ENCODE measurements at places on chromosomes 6 and 20.

DNA sequence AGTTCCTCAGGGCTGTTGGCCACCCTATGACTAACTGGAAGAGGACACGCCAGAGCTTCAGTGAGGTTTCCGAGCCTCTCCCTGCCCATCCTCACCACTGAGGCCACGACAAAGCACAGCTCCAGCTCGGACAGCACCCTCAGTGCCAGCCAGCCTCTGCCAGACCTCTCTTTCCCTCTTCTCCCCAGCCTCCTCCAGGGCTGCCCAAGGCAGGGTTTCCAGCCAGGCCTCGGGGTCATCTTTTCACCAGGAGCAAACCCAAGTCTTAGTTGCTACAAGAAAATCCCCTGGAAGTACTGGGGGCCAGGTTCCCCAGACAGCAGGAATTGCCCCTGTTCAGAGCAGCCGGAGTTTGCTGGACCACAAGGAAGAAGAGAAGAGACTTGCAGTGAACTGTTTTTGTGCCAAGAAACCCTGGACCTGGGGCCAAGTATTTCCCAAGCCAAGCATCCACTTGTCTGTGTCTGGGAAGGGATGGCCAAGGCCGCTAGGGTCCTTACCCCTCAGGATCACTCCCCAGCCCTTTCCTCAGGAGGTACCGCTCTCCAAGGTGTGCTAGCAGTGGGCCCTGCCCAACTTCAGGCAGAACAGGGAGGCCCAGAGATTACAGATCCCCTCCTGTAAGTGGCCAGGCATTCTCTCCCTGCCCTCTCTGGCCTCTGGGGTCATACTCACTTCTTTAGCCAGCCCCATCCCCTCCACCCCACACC, 41.6 kb downstream of the PLAGL2 start:
- DNase-seq, result no peak

- DNase-seq, result no peak
Observed at GRCh38 chr20:14775778-14776177, 438.4 kb upstream of the FLRT3 start.

DNA sequence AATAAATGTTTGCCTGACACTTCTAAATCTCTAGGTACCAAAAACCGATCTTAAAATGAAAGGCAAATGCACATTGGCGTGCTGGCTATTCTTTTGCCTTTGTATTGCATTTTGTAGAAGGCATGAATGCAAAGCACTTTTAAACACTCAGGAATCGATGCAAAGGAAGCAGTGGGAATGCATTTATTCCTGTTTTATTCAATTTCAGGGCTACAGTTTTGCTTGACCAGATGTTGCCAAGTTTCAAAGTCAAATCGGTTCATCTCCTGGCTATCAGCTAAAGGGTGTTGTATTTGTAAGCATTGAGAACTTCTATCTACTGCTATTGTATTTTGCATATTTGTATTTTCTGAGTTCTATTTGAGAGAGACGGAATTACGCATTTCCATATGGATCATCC, 659.8 kb upstream of the SLC35B3 start:
- DNase-seq, result no peak

- DNase-seq, result no peak
Observed at GRCh38 chr6:49980898-49981297, 11.5 kb upstream of the DEFB113 start.

DNA sequence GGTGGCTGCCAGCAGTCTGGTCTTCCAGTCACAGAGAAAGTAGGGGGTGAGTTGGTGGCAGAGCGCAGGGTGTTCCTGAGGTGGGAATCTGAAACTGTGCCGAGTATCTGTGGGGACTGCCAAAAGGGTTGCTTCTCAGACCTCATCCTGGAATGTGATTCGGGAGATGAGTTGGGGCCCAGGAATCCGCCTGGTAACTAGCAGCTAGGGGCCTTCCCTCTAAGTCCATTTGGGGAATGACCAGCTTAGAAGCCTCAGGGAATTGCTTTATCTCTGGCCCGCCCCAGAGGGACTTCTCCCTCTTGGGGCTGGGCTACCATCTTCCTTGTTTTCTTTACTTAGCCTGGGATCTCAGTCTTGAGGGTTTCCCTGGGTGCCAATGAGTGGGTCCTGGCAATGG, 49.6 kb downstream of the MOCS1 start:
- DNase-seq, result no peak

GRCh38 chr20:4491643-4492042, 230.1 kb upstream of the PRND start:
- no peak for DNase-seq

GRCh38 chr20:6384380-6384779, 261.6 kb upstream of the FERMT1 start:
- no peak for DNase-seq

DNA sequence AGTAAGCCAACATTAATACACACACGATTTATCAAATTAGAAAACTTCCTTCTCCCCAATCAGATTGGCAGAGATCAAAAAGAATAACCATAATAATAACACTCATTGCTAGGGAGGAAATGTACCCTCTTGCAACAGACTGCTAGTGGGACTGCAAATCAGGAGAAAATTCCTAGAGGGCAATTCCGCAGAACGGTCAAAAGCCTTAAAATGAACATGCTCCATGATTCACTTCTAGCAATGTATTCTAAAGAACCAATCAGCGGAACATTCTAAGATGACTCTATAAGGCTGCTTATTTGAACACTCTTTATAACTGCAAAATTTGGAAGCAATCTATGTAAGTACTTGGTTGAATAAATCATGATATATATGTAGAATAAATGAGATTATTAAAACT, 8.5 kb upstream of the DACT2 start:
- DNase-seq, result no peak

- peak; percentile 84 for DNase-seq
Observed at GRCh38 chr6:142845624-142846458, 99.1 kb downstream of the HIVEP2 start.

All from NCI-H345 (cell line).